ENCODE measurements at places on chromosomes 3 and 15. TPM values are rescaled to one million over a fixed set of nuclear protein-coding genes. Genes with fewer than 3 reads are reported as not detected.

The TLE3 gene
- 46.3 TPM for total RNA-seq

The CLDN11 gene
- total RNA-seq = 1.2 TPM

The TIMP4 gene
- total RNA-seq = 1.2 TPM

The CFAP20DC gene
- 8.7 TPM for total RNA-seq

The TMCO5A gene
- not detected for total RNA-seq

The OR5K2 gene
- total RNA-seq = not detected

The ALDH1L1 gene
- 4.5 TPM for total RNA-seq

The GMNC gene
- not detected for total RNA-seq

The ADAMTSL3 gene
- 1.4 TPM for total RNA-seq

The ARNT2 gene
- 0.64 TPM for total RNA-seq

The PTX3 gene
- 0.16 TPM for total RNA-seq

The CHCHD4 gene
- total RNA-seq = 13.0 TPM

The SLC22A14 gene
- total RNA-seq = 0.24 TPM

The FES gene
- 3.8 TPM for total RNA-seq

The GOLGA8G gene
- not detected for total RNA-seq

The SEMA6D gene
- 0.92 TPM for total RNA-seq

The PARP15 gene
- total RNA-seq = 0.56 TPM

The MESP2 gene
- 0.40 TPM for total RNA-seq

The SPESP1 gene
- 0.52 TPM for total RNA-seq

The ROBO2 gene
- total RNA-seq = 7.1 TPM

The CPEB1 gene
- total RNA-seq = 0.12 TPM

The SLC9C1 gene
- total RNA-seq = not detected

The CPN2 gene
- total RNA-seq = not detected

The GOLGA8R gene
- total RNA-seq = 1.8 TPM

The ZNF502 gene
- 1.7 TPM for total RNA-seq

The CNBP gene
- total RNA-seq = 236 TPM
